ENCODE measurements at places on chromosomes 7 and 10.
A peak's percentile ranks its signal among the peaks of the same experiment; 100 is the strongest.

- DNase-seq: no peak
These were observed 259.0 kb downstream of the PHTF2 start for GRCh38 chr7:78057571-78057970.

- no peak for DNase-seq
These were observed 65.5 kb downstream of the HPSE2 start for GRCh38 chr10:99170116-99170675.

- DNase-seq: peak; percentile 80
These were observed 1.8 kb upstream of the HOXA11 start for GRCh38 chr7:27186668-27187474.

GRCh38 chr10:82815680-82816079 is 940.7 kb downstream of the NRG3 start:
- no peak for DNase-seq

DNA sequence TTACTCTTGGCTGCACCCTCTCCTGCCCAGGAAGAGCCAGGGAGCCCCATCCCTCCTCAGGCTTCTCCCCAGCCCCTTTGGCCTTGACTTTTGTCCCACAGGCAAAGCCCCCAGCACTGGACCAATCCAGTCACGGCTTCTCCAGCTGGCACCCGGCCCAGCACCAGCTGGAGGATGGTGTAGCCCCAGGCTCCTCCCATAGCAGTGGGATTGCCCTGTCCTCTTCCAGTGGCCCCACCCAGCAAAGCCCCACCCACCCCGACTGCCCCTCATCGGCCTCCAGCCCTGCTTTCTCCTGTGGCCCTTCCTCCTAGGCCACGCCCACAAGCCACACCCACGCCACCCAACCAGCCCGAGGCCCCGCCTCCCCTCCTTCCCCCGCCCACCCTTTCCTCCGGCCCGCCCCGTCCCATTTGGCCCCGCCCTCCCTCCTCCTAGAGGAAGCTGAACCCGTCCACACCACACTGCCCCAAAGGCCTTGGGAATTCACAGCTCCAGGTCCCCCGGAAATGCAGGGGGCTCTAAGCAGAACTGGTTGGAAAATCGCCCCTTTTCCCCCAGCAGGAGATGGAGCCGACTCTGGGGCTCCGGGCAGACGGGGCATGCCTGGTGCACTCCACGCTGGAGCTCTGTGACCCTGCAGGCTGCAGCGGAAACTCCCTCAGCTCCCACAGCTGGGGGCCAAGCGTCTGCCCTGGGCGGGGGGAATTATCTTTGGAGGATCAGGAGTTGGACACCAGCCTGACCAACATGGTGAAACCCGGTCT is 25.2 kb downstream of the GET4 start:
- peak; percentile 89 for DNase-seq

GRCh38 chr7:116618338-116619128 is 53.5 kb upstream of the MET start:
- DNase-seq: no peak

- no peak for DNase-seq
These were observed 442.0 kb downstream of the GFRA1 start for GRCh38 chr10:115831016-115831415.

DNA sequence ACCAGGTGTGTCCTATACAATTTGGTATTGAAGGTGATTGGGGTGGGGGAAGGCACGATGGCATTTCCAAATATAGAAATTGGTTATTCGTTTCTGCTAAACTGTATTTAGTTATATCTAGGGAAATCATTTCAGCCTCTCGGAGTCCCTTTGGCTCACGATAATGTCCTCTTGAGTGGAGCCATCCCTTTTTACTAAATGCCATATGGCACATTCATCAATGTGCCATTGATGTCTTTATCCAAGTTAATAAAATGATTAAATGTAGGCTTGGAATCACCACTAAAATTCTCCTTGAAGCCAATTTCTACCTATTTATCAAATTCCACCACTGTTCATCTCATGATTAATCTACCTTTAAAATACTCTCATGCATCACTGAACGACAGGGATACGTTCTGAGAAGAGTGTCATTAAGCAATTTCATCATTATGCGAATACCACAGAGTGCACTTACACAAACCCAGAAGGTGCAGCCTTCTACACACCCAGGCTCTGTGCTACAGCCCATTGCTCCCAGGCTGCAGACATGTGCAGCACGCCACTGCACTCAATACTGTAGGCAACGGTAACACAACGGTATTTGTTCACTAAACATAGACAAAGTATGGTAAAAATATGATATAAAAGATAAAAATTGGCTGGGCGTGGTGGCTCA is 219.2 kb upstream of the C7orf33 start:
- DNase-seq: no peak

DNA sequence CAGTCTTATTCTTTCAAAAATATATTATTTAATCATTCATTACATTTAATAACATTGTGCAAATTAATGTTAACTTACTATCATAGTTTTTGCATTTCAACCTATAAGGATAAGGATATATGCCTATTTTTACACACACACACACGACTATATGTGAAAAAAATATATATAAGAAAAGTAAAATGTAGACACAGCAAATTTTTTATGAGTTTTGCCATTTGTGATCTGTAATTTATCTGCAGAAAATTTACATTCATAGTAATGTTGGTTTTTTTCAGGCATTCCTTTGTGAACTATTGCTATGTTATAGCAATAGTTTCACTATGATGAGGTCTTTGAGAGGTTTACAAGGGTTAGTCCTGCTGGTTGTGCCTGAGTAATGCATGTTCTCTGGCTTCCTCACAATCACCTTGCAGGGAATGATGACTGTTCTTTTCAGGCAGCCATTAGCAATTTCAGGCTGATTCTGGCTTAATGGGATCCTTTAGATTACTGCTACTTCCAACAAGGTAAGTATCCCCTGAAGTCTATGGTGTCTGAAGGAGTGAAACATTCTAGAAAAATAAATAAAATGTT is 183.7 kb upstream of the CDK1 start:
- DNase-seq: no peak

DNA sequence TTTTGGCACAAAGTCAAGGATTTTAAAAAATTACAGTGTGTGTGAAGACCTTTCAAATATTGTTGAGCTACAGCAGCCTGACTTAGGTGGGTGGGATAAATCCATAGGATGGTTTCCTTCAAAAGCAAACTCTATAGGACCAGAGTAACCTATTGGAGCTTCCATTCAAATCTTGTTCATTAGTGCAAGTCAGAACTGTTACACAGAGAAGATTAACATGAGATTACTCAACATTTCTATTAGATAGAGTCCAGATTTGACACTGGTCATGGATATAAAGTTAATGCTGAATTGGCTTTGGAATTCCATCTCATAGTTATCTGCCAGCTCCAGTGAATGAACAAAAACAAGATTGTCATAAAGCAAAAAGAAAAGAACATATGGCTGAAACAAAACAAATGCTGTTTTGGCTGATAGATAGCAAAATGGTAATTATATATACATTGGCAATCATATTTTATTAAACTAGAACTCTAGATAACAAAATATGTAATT is 129.6 kb upstream of the SEMA3A start:
- no peak for DNase-seq

- no peak for DNase-seq
These were observed 91.4 kb downstream of the TPST1 start for GRCh38 chr7:66296557-66296956.

DNA sequence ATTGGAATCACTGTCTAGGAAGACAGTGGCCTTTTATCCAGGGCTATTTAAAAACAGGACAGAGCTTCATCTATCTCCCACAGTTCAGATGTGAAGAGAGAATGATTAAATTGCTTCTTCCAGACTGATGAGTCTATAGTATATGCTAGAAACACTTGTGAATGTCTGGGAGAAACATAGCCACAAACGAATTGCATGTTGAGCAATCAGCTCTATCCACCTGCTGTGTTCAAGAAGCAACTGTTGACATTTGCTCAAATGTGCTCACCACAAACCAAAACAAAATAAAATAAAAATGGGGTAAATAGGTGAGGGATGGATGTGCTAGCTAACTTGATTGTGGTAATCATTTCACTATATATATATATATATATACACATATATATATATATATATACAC is 195.1 kb downstream of the HECW1 start:
- DNase-seq: no peak

DNA sequence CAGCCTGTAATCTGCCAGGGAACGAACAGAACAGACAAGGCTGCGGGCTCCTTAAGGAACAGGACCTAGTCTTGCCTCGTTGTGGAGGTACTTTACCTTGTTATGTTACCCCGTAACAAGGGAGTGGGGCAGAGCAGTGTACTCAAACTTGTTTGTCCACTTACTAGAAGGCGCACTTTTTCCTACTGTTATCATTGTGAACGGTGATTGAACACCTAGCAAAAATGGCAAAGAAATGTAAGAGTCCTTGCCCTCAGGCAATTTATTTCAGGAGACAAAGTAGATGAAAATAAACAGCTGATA is 620 bp upstream of the IMPDH1 start:
- DNase-seq: no peak

- no peak for DNase-seq
These were observed 32.1 kb downstream of the UMAD1 start for GRCh38 chr7:7672545-7673239.

DNA sequence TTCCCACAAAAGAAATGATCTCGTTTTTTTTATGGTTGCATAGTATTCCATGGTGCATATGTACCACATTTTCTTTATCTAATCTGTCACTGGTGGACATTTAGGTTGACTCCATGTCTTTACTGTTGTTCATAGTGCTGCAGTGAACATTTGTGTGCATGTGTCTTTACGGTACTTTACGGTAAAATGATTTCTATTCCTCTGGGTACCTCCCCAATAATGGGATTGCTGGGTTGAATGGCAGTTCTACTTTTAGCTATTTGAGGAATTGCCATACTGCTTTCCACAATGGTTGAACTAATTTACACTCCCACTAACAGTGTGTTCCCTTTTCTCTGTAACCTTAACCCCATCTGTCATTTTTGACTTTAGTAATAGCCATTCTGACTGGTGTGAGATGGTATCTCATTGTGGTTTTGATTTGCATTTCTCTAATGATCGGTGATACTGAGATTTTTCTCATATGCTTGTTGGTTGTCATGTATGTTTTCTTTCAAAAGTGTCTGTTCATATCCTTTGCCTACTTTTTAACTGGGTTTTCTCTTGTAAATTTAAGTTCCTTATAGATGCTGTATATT is 37.2 kb downstream of the MKLN1 start:
- no peak for DNase-seq

DNA sequence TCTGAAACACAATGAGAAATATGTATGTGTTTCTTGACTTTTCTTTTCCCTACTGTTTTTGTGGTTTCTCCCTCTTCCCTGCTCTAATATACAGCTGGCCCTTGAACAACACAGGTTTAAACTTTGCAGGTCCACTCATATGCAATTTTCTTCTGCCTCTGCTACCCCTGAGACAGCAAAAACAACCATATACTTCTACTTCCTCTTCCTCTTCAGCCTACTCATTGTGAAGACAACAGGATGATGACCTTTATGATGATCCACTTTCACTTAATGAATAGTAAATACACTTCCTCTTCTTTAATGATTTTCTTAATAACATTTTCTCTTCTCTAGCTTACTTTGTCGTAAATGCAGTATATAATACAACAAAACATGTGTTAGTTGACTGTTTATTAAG is 35.0 kb upstream of the DGKB start:
- no peak for DNase-seq

DNA sequence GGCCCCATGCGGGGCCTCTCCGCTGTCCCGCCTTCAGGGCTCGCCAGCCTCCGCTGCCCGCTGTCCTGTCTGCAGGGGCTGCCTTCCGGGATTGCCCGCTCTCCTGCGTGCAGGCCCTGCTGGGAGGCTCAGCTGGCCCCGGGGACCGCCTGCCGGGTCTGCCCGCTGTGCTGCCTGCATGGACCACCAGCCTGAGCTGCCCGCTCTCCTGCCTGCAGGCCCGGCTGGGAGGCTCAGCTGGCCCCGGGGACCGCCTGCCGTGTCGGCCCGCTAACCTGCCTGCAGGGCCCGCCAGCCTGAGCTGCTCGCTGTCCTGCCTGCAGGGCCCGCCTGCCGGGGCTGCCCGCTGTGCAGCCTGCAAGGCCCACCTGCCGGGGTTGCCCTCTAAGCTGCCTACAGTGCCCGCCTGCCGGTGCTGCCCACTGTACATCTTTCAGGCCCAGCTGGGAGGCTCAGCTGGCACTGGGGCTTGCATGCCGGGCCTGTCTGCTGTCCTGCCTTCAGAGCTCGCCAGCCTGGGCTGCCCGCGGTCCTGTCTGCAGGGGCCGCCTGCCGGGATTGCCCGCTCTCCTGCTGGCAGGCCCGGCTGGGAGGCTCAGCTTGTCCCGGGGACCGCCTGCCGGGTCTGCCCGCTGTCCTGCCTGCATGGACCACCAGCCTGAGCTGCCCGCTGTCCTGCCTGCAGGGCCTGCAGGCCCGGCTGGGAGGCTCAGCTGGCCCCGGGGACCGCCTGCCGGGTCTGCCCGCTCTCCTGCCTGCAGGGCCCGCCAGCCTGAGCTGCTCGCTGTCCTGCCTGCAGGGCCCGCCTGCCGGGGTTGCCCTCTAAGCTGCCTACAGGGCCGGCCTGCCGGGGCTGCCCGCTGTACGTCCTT is 165.1 kb downstream of the GLRX3 start:
- DNase-seq: no peak

- DNase-seq: no peak
These were observed 663.3 kb upstream of the MGMT start for GRCh38 chr10:128803790-128804189.

- DNase-seq: no peak
These were observed 63.3 kb downstream of the C10orf143 start for GRCh38 chr10:130047336-130047735.

DNA sequence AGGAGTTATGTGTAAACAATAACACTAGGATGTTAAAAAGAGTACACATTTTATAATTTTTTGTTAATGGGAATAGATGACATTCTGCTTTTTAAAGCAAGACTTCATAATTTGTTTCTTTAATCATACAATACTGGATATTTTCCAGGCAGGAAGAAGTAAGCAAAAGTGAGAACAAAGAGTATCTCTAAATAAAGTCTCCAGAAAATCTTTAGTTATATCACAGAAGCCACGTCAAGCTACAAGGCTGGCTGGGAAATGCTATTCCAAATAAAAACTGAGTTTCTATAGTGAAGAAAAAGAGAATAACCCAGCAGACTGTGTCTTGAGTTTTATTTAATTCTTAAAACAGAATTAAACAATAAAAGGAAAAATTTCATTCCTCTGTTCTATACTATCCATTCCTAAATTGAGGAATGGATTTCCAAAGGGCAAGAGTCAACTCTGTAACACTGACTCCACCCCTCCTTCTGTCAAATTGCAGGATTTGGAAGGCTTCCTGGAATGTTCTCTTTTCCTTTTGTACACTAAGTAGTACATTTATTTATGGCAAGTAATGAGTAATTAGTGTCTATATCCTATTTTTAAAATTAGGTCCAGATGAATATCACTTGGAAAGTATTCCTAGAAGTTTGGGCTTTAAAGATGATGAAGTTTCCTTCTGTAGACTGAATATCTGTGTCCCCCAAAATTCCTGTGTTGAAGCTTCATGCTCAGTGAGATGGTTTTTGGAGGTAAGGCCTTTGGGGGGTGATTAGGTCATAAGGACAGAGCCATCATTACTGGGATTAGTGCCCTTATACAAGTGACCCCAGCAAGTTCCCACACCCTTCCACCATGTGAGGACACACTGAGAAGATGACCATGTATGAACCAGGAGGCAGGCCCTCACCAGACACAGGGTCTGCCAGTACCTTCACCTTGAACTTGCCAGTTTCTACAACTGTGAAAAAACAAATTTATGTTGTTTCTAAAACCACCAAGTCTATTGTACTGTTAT is 290.9 kb downstream of the CRPPA start:
- DNase-seq: peak; percentile 86

GRCh38 chr10:64574371-64574770 is 1053.2 kb downstream of the REEP3 start:
- DNase-seq: no peak
